Right ventricle myocardium inferior (tissue), 1 donor: ENCODE measurements at places on chromosomes 11 and 22. TPM values are rescaled to one million over a fixed set of nuclear protein-coding genes. Genes with fewer than 3 reads are reported as not detected.

DNA sequence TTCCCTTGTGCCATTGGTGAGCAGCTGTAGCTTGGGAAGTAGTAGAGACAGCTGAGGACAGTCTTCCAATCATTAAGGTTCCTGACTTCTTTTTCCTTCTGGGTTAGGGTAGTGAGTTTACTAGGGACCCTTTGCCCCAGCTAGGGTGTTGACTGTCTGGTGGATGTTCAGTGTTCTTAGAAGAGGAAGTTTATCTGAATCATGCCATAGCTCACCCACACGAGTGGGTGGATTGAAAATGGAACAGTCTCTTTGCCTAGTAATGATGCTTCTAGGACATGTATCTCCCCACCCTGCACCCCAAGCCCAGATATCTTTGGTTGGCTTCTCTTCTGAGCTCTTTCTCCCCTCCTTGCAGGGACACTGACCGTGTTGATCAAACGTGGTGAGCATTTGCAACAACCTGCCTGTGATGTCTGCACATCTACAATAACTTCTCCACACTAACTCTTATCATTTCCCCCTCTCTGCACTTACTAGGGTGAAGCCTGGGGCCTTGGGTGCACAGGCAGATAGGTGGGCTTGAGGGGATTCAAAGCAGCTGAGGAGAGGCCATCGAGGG, 57.1 kb upstream of the HORMAD2 start:
- DNase-seq, result no peak

DNA sequence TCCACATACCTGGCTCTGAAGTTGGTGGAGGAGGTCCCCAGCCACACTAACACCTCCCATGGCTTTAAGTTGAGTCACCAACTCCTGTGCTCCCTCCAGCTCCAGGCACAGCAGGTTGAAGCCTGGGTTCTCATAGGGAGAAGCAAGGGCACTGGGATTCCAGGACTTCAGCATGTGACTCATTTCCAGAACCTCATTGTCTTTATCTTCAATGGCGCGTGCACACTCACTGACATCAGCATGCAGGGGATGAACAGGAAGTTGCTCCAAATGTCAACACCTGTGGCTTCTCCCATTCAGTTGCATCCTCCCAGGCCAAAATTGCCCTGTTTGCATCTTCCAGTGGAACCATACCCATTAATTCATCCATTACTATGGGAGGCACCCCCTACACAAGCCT, 5.8 kb upstream of the UBQLNL start:
- DNase-seq, result no peak

PRG2 gene
- total RNA-seq, result not detected

SLC7A4 gene
- 0.51 TPM for total RNA-seq

TRIM29 gene
- total RNA-seq, result not detected

- DNase-seq, result peak; percentile 88
Observed at GRCh38 chr11:67996622-67997474, 7.0 kb downstream of the UNC93B1 start.

GRCh38 chr22:38878001-38878400, 6.0 kb upstream of the CBX6 start:
- no peak for DNase-seq

GRCh38 chr11:35035894-35036408, 103.0 kb upstream of the CD44 start:
- no peak for DNase-seq

SMC1B gene
- total RNA-seq, result not detected

DNA sequence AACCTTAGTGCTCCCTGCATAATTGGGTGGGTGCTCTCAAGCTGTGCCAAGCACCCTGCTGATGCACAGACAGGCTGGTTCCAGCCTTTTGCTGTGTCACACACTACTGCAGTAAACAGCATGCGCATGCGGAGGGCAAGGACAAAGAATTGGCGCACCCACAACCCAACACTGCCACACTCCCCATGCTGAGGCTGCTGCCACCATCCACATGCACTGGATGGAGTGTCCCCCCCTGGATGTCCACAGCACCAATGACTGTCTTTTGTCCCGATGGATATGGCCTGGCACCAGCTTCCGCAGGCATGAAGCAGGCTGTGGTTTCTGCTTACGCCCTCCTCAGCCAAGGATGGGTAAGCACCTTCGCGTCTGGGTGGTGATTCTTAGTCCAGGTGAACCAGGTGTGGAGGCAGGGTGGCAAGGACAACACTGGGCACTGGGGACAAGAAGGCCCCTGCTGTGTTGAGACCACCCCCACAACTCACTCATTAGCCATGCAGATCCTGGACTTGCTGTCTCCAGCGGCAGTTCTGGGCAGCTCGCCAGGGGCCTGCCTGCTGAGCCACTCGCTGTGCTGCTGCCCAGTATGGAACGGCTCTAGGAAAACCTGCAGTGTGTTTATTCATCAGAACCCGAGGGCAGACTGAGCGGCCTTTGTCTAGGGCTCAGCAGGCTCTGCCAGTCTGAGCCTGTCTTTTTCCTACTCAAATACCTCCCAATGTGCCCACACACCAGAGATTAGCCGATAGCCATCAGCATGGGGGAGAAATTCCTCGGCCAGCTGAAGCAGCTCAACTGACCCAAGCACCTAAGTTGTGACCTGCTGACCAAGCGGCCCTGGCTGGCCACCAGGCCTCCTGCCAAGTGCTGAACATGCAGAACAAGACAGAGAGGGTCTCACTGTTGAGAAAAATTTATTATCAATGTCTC, 8.2 kb upstream of the NAP1L4 start:
- peak; percentile 86 for DNase-seq

NUDT22 gene
- 66.4 TPM for total RNA-seq

DNA sequence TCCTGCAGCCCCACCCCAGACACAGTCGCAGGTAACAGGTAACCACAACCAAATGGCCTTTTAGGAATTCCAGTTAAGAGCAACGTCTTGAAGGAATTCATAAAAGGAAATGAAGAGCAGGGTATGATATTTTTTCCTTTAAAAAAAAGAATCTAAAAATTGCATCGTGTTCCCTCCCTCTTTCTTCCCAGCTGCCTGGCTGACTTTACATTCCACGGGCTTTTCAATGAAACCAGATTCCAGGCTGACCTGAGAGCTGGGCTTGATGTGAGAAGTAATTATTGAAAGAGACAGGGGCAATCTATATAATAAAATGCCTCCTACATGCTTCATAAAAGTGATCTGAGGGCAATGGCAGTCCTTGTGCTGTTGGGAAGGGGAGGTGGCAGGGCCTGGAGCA, 57.3 kb upstream of the EIF3D start:
- no peak for DNase-seq

DNA sequence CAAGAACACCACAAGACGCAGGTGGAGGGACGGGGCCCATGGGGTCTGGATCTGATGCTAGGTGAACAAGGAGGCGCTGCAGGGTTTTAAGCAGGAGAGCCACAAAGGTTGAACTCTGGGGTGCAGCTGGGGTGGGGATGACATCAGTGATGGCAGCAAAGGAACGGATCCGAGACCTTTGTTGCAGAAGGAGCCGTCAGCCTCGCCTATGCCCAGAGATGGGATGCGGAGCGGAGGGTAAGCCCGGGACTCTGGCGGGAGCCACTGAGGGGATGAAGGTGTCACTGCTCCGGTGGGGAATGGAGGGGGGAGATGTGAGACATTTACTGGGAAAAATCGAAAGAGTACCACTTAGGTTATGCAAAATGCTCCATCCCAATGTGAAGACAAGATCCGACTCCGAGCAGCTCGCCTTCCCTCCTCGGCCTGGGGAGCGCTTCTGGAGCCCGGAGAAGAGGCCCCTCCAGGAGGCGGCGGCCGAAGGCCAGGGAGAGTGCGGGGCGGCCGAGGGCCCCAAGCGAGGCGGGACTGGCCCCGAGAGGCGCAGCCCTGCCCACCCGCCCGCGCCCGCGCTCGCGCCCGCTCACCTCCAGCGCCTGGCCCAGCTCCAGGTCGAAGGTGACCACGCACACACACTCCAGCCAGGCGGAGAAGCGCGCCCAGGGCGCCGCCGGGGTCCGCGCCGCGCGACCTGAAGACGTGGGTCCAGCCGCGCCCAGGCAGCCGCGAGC, 422 bp downstream of the DENND6B start:
- DNase-seq, result no peak

CSNK1E gene
- total RNA-seq, result 55.4 TPM

DNA sequence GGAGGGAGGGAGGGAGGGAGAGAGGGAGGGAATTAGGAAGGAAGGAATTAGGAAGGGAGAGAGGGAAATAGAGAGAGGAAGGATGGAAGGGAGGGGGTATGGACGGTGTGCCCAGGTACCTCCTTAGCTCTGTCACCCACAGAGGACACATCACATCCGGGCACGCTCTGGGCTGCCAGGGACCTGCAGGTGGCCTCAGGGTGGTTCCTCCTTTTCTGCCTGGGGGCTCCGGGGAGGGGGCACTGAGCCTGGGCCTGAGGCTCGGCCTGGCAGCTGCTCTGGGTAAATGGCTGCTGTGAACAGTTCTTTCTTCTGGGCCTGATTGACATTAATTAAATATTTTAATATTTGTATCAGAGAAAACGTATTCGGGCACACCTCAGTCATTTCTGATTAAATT, 733.5 kb downstream of the BRD1 start:
- DNase-seq, result peak; percentile 41

DNA sequence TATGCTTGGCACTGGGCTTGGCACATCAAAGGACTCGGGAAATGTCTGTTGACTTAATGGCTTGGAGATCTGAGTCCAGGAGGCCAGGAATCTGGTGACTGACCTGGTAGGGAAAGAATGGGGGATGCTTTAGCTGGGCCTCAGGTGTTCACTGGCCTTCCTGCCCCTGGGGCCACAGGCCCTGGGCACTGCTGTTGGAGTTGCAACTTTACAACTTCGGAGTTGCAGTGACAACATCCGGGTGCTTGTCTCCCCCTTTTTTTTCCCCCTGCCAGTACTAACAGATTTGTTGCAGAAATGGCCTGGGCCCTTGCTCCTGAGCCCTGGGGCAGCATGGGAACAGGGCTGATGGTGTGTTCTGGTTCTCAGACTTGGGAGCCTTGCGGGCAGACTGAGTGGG, 23.8 kb downstream of the OSBP2 start:
- DNase-seq, result no peak

GPR83 gene
- 0.22 TPM for total RNA-seq
